ENCODE measurements at places on chromosomes 4 and X. TPM values are rescaled to one million over a fixed set of nuclear protein-coding genes. Genes with fewer than 3 reads are reported as not detected.

COL4A5 gene
- total RNA-seq: not detected

TMPRSS11B gene
- not detected for total RNA-seq

CXCL5 gene
- total RNA-seq: not detected

LEF1 gene
- 77.0 TPM for total RNA-seq

PNMA6A gene
- total RNA-seq: 0.87 TPM

PNMA3 gene
- 1.0 TPM for total RNA-seq

SNCA gene
- 0.39 TPM for total RNA-seq

HCCS gene
- 24.4 TPM for total RNA-seq

GRPR gene
- total RNA-seq: not detected

SLC6A14 gene
- total RNA-seq: not detected

ITGB1BP2 gene
- 6.1 TPM for total RNA-seq

CENPVL2 gene
- total RNA-seq: not detected

KIF4A gene
- total RNA-seq: 26.5 TPM

CLDN34 gene
- not detected for total RNA-seq

PTPN13 gene
- total RNA-seq: 0.25 TPM

KCTD8 gene
- total RNA-seq: not detected

CLCN5 gene
- 5.6 TPM for total RNA-seq

COX7B2 gene
- not detected for total RNA-seq

TAF7L gene
- total RNA-seq: 0.11 TPM

KCNE5 gene
- 0.87 TPM for total RNA-seq

SPIN2A gene
- 0.84 TPM for total RNA-seq

C1GALT1C1 gene
- 25.0 TPM for total RNA-seq

CRMP1 gene
- 0.07 TPM for total RNA-seq

DDX60 gene
- total RNA-seq: 5.6 TPM
